ENCODE measurements at places on chromosomes 13 and 19.

DNA sequence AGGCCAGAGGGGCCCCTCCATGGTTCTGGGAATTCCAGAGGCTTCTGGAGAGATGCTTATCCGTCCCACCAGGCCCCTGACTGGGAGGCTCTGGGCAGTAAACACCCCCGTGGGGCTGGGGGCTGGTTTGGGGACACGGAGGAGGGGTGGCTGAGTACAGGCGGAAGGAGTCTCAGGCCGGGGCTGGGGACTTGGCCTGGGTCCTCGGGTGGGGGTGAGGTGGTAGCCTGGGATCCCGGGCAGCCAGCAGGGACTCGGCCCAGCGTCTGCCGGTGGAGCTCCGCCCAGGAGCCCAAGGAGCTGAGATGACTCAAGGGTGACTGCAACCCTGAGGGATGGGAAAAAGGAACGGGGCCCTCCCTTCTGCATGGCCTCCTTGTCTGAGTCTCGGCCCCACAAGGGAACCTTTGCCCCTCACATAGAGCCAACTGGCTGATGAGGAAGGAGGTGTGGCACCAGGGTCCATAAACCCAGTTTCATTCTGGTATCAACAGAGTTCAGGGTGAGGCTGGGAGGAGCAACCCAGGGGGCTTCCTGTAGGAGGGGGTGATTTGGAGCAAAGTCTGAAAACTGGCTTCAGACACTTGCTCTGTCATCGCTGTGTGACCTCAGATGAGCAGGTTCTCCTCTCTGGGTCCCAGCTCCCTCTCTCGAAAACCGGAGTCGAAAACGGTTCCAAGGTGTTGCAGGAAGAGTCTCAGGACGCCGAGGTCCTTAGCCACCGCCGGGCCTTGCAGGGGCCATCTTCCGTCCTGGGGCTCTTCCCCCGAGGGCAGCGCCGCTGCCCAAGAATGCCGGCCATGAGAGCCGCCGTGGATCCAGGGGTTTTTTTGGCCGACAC, 809 bp downstream of the MISP start:
- no peak for DNase-seq

DNA sequence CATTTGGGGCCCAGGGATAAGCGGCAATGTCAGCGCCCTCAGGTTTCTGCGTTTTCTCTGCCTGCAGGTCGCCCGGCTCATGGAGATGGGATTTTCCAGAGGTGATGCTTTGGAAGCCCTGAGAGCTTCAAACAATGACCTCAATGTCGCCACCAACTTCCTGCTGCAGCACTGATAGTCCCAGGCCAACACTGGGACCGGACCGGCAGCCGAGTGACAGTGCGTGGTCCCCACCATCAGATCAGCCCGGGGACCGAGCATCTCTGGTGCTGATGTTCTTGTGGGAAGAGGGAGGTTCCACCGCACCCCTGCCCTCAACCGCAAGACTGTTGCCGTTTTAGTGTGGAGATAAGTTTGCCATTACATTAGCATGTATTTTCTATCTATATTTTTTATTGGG, 78.0 kb upstream of the GPR183 start:
- no peak for DNase-seq

GRCh38 chr19:44021221-44021620, 4.0 kb upstream of the ZNF222 start:
- no peak for DNase-seq

DNA sequence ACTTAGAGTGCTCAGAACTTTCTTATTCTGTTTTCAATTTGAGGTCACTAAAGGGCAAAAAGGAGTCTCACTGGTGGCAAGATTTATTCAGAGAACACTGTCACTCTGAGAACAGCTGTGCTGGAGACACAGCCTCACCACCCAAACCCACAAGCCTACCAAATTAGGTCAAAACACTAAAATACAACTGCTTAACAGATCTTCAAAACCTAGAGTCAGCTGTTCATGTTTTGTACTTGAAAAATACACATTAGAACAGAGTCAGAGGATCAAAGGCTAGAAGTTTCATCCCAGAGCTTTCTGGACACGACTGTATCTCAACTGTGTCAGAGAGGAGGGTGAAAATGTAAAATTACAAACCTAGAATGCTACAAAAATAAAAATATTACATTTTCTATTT, 89.3 kb downstream of the MIPEP start:
- no peak for DNase-seq

DNA sequence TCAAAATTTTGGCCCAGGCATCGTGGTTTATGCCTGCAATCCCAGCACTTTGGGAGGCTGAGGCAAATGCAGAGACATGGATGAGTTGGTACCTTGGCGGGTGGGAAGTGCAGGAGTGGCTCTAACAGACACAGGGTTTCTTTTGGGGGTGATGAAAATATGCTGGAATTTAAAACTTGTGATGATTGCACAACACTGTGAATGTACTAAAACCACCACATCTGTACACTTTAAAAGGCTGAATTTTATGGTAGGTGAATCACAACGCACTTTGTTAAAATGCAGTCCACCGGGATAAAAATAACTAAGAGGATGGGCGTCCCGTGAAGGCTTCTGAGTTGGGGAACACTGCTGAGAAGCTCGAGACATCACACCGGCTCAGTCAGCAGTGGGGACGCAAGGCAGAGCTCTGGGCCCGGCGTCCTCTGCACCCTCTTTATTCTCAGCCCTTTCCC, 47.1 kb downstream of the MLLT1 start:
- DNase-seq: no peak

DNA sequence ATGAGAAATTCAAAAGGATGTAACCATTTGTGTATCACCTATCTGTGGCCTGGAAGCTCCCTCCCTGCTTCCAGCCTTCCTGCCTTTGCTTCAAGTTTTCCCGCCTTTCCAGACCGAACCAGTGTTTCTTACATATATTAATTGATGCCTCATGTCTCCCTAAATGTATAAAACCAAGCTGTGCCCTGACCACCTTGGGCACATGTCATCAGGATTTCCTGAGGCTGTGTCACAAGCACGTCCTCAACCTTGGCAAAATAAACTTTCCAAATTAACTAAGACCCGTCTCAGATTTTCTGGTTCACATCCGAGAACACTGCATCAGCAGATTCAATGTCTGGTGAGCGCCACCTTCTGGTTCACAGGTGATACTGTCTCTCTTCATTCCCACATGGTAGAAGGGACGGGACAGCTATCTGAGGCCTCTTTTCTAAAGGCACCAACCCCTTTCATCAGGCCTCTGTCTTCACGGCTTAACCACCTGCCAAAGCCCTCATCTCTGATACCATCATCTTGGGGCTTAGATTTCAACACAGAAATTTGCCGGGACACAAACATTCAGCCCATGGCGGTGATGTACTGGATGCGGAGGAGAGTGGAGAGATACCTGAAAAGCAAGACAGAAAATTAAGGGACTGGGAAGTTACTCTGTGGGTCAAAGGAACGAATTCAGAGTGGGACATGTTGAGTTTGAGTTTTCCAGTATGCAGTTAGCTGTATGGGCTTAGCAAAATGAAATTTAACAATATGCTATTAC, 58.7 kb upstream of the PABPC3 start:
- DNase-seq: no peak
